ENCODE measurements at places on chromosomes 3 and 15. TPM values are rescaled to one million over a fixed set of nuclear protein-coding genes. Genes with fewer than 3 reads are reported as not detected.
A peak's percentile ranks its signal among the peaks of the same experiment; 100 is the strongest.

GRCh38 chr3:101119535-101119934 lies 126.3 kb upstream of the ABI3BP start:
- no peak for DNase-seq

DNA sequence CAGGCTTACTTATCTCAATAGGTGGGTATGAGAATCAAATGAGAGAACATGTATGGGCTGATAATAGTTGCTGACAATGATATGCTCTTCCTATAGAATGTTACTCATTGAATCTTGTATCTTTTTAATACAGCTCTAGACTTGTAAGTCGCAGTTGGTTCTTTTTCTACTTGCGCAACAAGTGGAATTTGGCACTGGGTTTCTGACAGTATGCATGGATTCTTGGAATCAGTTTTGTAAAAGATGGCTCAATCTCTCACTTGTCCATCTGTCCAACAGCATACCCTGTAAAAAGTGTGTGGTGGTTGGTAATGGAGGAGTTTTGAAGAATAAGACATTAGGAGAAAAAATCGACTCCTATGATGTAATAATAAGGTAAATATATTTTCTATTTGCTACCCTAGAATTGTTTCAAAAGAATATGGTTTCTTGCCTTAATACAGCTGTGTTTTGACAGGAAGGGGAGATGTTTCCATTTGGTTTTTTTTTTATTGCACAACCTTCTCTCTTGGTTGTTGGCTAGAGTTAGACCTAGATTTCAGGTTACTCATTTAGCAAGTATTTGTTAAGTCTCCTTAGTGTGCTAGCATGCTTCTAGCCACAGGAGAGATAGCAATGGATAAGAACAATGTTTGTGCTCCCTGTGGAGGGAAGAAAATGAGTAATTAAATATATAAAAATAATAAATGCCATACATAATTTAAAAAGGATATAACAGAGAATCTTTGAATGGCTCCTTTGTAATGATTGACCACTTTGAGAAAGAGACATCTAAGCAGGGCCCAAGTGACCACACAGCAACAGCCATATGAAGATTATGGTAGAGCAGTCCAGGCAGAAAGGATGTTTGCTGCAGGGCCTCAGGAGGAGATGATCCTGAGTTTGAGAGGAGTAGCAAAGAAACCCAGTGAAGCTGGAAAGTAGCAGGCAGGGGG lies 21.8 kb downstream of the ST3GAL6 start:
- no peak for DNase-seq

- DNase-seq, result no peak
These were observed 63.1 kb downstream of the IFT57 start for GRCh38 chr3:108159105-108159504.

ACAN gene
- total RNA-seq, result 0.13 TPM

GABRR3 gene
- not detected for total RNA-seq

BSN gene
- 0.67 TPM for total RNA-seq

MYO1E gene
- 54.2 TPM for total RNA-seq

GRCh38 chr3:38122712-38123290 lies 14.1 kb downstream of the ACAA1 start:
- no peak for DNase-seq

DNA sequence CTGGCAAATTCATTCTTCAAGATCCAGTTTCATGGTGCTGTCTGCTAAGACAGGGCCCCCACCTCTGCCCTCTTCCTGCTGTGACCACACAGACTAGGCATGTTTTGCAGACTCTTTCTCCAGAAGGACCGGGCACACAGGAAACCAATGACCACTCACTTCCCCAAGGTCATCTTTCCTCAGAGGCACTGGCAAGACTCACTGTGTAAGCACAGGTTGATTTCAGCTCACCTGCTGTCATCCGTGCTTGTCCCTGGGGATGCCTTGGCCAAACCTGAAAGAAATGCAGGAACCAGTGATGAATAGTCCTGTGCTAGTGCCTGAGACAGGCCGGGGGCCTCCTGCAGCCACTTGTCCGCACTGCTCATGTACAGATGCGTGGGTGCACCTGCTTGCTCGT lies 33.5 kb downstream of the ALS2CL start:
- no peak for DNase-seq

RBPMS2 gene
- 14.6 TPM for total RNA-seq

SLC9C1 gene
- 0.69 TPM for total RNA-seq

- DNase-seq, result peak; percentile 91
These were observed at the start of gene ALG3 for GRCh38 chr3:184248454-184249411. TSS of gene ALG3 (minus strand) at chr3:184248962. CDS start at chr3:184248940, 22 bp downstream.

- no peak for DNase-seq
These were observed 665.6 kb upstream of the NECTIN3 start for GRCh38 chr3:110405830-110406585.

GRCh38 chr3:76653640-76654251 lies 386.2 kb upstream of the ROBO2 start:
- DNase-seq, result no peak

CCR5 gene
- total RNA-seq, result not detected

DNA sequence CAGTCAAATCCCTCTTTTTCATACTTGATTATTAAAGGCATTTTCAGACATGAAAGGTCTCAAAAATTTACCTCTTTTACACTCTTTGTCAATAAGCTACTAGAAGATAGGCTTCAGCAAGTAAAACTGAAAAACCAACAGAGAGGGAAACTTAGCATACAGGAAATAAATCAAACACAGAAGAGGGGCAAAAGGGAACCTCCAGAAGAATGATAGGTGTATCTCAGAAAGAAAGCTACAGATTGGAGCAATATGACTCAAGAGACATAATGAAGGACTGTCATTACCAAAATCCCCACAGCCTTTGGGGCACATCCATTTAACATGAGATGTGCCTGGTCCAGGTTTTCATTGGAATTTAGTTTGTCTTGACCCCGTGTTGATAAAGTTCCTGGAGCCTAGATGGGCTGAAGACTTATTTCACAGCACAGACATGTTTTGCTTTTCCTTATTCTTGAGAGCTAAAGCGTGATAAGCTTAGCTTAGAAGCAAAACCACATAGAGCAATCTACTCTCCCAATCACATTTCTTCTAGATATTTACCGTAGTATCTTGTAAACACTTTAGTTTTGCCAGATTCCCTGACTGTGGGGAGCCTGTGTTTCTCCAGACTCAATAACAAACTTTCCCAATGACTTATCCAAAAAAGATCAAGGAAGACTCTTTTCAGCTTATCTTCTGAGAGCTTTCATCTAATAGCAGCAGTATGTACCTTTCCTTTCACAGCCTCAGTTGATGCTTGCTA lies 11.7 kb downstream of the LRRFIP2 start:
- DNase-seq, result no peak

DNA sequence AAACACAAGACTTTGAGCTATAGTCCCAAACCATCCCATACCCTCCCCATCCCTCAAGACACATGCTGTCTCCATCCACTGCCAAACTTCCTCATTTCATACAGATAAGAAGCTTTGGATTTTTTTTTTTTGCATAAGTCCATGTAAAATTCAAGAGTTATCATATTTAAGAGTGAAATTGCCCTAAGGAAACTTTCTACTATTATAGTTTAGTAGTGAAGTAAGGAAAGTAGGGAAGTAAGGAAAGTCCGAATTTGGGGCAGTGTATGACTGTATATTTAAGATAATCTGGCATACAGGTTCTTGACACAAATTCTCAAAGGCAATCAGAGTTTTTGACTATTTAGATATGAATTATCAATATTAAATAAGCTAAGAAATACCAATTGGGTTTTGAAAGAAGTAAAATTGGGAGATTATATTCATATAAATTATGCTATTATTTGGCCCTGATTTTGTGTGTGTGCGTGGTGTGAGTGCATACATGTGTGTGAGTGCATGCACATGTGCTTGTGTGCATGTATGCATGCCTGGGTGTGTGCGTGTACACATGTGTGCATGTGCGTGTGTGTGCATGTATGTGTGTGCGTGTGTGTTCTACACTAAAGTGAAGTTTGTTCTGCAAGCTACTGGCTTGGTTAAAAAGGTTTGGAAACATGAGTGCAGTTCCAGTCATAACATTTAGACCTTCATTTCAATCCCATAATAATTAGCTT lies 83.6 kb upstream of the MBNL1 start:
- DNase-seq, result no peak

GRCh38 chr15:68145706-68146105 lies 59.4 kb downstream of the CALML4 start:
- DNase-seq, result no peak

- DNase-seq, result peak; percentile 22
These were observed 100.8 kb upstream of the TPM1 start for GRCh38 chr15:62941699-62942098.

GRCh38 chr3:53938645-53939044 lies 47.0 kb upstream of the SELENOK start:
- DNase-seq, result no peak

VILL gene
- 16.4 TPM for total RNA-seq

GRCh38 chr3:126417981-126418530 lies 23.3 kb downstream of the CFAP100 start:
- no peak for DNase-seq

GRCh38 chr3:9185046-9185445 lies 64.4 kb downstream of the SRGAP3 start:
- DNase-seq, result no peak

MOBP gene
- not detected for total RNA-seq

MCTP2 gene
- 13.3 TPM for total RNA-seq

DPH6 gene
- total RNA-seq, result 20.6 TPM

GRCh38 chr3:183202004-183202722 lies 39.6 kb upstream of the LAMP3 start:
- no peak for DNase-seq

DNA sequence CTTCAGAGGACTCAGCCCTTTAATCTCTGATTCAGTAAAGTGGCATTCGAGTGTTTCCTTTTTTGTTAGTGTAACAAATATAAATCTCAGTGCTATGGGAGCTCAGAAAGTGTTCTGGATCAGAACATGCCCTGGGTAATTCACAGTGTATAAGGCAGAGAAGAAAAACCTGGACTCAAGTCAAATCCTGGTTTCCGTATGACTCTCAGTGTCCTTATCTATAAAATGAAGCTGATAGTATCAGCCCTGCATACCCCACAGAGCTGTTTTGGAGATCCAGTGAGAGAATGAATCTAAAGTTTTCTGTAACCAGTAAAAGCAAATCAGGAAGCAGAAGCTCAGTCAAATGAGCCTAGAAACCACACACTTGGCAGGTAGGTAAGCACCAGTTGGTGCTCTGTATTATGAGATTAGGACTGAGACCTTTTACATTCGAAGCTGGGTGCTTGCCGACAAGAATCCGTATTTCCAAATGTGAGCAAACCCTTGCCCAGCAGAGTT lies 67.2 kb downstream of the IL1RAP start:
- DNase-seq, result no peak

Data from mesothelial cell of epicardium (in vitro differentiated cells).